ENCODE measurements at places on chromosomes 5 and 9.

DNA sequence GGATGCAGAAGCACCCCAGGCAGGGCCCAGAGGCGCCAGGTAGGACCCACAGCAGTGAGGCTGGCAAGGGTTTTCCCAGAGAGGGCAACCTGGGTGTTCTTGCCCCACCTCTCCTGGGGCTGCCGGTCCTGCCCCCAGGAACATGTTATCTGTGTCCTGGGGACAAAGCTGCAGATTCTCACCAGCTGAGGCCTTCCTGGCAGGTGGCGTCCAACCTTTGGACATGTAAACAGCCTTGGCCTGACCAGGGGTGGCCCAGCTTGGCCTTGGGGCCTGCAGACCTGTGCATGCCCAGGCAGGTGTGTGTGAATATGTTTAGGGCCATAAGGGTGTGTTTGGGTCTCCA is 101.8 kb upstream of the LARP1 start:
- no peak for DNase-seq

DNA sequence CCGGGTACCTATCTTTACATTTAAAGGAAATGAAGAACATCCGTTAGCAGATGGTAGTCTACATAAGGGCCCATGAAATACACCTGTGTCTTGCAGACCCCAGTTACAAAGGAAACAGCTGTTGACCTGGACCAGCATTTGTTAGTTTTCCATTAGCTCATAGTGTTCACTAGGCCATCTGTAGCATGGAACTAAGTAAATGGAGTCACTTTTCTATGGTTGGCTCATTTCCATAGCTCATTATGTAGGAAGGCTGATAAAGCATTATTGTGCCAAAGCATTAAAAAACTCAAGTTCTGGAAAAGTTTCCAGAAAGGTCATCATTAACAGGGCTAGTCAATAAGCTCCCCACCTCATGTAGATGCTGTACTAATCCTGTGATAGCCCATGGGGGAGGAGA is 62.1 kb downstream of the PCSK1 start:
- DNase-seq, result no peak

GRCh38 chr5:145244251-145244650 is 590.9 kb downstream of the PRELID2 start:
- DNase-seq, result no peak

- DNase-seq, result no peak
Observed at GRCh38 chr5:68137511-68138140, 77.9 kb upstream of the PIK3R1 start.

DNA sequence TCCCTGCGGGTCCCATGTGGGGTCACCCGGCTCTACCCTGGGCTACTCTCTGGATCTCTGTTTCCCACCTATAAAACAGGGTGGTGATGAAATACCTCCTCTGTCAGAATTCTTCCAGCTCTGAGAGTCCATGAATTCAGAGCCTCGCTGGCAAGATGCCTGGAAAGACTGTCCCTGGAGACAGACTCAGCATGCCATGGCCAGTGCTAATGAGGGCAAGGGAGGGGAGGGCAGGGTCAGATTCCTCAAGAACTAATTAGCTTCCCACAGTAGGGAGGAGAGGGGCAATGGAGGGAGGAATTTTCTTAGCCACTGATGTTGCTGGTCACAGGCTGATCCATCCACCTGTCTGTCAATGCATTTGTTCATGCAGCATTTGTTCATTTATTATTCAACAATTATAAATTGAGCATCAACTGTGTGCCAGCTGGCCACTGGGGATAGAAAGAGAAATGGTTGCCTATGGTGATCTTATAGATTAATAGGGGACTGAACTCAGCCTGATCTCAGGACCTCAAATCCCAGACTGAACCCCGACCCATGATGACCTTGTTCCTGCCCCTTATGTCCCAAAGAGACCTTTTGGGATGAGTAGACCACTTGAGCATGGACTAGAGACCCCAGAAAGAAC is 4.7 kb downstream of the SYNPO start:
- DNase-seq, result no peak

DNA sequence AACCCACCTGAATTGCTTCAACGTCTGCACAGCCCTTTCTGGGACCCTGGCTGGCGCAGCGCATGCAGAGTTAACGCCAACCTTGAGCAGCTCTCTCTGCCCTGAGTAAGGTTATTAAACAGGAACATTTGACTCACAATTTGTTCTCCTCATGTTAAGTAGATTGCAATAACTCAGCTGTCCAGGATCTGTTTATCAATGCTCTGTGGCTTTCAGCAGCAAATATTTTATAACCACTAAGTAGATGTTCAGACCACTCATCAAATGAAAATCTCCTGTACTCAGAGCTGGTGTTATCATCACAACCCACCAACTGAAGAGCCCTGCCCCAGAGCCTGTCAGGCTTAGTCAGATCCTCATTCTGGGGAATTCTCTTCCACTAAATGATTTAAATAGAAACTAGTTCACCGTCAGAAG is 403.0 kb downstream of the ZNF608 start:
- DNase-seq, result no peak

DNA sequence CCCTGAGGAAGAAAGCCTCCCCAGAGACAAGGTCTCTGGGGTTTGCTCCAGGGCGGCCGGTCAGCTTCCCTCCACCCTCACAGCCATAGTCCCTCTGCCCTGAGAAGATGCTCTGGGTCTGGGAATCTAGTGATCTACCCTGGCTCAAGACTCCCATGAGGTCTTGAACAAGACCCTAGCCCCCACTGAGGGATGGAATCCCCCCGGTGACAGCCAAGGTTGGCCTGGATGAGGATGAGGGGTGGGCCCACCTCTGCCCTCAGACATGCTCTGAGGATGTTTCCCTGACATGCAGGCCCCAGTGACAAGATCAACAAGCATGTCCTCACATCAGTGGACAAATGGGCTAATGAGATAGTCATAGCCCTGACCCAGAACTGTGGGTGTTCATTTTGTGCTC is 138.6 kb downstream of the C5orf15 start:
- DNase-seq, result no peak

DNA sequence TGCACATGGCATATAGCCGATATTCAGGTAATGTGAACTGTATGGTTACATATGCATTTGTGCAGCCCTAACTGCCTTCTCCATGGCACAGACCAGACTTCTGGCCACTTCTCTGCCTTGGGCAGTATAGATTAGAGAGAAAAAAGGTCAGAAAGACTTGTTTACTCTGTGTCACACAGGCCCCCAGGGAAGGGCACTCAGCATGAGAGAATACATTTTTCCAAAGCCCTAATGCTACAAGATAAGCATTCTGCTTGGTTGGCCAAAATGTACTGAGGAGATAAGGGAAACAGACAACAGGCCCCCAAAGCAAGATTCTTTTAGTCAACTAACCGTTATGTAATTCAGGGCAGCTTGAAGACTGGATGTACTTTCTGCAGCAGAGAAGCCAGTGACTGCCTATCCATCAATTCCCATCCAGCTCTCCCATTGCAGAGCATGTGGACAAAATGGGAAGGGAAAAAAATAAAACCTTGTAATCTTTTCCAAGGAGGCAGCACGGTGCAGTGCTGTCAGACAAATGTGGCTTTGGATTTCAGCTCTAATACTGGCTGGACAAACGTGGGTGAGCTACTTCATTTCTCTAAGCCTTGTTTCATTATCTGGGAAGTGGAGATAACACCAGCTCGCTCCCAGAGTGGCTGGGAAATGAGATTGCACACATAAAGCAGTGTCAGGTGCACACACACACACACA is 205.9 kb downstream of the NSG2 start:
- no peak for DNase-seq

DNA sequence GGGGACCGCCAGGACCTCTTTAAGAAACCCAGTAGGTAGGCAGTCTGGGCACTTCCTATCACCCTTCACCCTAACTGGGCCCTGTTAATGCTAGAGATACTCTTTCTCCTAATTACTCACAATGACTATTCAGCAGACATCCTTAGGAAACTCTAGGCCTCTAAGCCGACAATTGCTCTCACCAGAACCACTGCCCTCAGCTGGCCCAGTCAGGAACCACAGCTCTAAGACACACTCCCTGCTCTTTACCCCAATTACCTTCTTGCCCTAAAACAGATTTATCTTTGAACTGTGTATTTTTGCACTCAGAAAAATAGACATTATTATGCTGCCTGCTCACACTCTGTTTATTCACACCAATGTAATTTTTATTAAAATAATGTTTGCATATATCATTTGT is 432.6 kb upstream of the SLC30A5 start:
- DNase-seq, result no peak

DNA sequence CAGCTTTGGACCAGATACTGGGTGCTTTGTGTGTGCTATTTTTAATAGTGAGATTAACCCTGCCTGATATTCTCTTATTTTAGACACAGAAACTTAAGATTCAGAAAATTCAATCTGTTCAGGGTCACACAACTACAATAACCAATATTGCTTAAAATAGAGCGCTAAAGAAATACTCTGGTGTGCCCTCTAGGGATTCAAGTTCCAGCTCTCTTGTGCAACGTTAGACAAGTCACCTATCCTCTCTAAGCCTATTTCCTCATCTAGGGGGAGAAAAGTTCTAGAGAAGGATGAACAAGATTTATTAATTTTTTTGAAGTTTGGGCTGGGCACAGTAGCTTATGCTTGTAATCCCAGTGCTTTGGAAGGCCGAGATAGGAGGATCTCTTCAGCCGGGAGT is 2.1 kb upstream of the SCAI start:
- no peak for DNase-seq

- DNase-seq, result no peak
Observed at GRCh38 chr5:67350618-67351201, 154.1 kb upstream of the CD180 start.

GRCh38 chr9:34431667-34432066 is 26.7 kb downstream of the FAM219A start:
- DNase-seq, result no peak

GRCh38 chr9:12656803-12657202 is 36.4 kb upstream of the TYRP1 start:
- no peak for DNase-seq

GRCh38 chr9:19456426-19456825 is 47.6 kb downstream of the ACER2 start:
- DNase-seq, result no peak

GRCh38 chr9:137943655-137944054 is 66.1 kb downstream of the CACNA1B start:
- DNase-seq, result no peak

GRCh38 chr5:79929095-79929494 is 62.0 kb downstream of the MTX3 start:
- DNase-seq, result no peak

DNA sequence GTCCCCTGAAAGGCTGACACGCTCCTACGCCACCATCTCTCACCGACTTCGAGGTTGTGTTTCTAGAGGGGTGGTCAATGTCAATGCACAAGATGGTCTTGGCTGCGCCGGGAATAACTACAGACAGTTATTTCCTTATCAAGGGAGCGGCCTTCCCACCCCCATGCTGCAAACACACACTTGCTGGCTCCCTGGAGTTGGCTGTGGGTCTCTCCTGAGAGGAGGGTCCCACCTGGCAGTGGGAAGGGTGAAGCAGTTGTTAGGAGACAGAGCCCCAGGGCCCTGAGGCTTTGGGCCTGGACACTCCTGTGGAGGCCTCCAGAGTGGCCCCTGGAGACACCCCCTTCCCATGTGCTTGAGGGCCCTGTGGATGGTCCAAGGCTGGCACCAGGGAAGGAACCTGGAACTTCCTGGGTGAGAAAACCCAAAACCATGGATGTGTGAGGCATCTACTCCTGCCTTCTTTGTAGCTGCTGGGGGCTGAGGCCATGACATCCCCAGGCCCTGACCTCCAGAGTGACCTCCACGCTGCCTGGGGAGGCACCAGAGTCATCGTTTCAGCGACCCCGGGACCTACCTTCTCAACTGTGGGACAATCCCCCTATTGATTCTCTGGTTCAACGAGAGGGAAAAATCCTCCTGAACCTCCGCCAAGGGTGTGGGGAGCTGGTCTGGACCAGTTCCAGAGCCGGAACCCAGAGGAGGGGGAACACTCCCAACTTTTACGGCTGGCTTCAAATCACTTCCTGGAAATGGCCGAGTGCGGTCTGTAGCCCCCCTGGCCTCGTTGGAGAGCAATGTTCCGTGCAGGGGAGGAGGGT is 101.1 kb upstream of the COL5A1 start:
- no peak for DNase-seq

GRCh38 chr5:82487131-82487530 is 209.0 kb upstream of the RPS23 start:
- DNase-seq, result no peak

DNA sequence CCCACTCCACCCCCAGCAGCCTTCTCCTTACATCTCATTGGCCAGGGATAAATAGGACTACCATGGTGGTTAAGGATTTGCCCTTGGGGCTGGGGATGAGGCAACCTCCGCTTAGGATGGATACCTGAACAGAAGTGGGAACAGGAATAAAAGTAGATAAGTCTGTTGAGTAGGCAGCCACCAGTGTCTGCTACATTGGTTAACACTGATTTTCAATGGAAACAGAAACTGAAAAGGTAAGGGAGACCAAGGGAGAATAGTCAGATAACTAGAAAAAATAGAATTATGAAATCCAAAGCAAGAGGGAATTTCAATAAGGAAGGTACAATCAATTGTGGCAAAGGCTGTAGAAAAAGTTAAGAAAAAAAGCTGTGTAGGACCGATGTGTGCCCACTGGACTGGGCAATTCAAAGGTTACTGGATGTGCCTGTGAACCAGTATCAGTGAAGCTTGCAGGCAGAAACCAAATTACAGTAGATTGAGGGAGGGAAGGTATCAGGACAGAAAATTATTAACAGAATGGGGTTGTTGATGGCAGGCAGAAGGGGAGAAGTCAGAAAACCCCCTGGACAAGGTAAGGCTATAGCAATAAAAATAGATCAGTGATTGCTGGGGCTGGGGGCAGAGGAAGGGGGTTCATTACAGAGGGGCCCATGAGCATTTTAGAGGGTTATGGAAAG is 48.7 kb downstream of the DNAJC21 start:
- no peak for DNase-seq

GRCh38 chr5:80059354-80059980 is 24.3 kb downstream of the THBS4 start:
- no peak for DNase-seq

GRCh38 chr5:177269976-177270375 is 33.5 kb downstream of the RAB24 start:
- no peak for DNase-seq

GRCh38 chr9:71663216-71663615 is 105.1 kb downstream of the CEMIP2 start:
- no peak for DNase-seq

GRCh38 chr5:59038798-59039295 is 456.0 kb downstream of the RAB3C start:
- DNase-seq, result no peak

DNA sequence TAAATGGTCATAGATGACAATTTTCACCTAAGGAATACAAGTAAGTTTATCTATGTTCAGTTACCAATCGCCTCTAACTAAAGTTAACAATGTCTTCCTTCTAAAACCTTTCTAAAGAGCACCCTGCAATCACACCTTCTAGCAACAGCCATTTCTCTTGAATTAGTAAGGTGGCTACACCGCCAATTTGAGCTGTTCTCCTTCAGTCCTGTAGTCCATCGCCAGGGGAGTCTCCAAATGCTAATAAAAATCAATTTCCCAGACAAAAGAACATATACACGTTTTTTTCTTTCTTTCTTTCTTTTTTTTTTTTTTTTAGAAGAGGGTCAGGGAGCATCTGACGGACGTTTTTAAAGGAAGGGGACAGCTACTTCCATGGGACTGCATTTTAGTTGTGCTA is 729 bp upstream of the RORB start:
- no peak for DNase-seq

All from stimulated activated CD8-positive, alpha-beta memory T cell treated with anti-CD3 and anti-CD28 coated beads, Interleukin-7, amount 100 ng/mL, for 48 hours (primary cell).